ENCODE measurements at places on chromosomes 6 and 20.

GRCh38 chr6:69069881-69070280, 434.8 kb downstream of the ADGRB3 start:
- no peak for DNase-seq

DNA sequence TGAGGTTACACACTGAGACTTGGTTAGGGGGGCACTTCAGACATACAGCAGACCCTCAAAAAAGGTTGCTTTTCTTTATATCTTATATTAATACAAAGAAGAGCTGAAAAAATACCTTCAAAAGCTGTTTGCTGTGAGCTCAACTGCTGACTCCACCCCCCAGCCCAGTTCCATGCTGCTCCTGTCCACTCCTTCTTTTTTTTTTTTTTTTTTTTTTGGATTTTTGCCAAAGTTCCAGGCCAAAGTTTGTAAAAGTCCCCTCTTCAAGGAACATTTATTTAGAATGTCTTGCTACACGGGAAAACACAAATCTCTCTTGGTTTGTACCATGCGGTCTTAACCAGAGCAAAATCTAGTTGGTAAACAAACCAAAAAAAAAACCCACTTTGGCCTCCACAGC, 85.3 kb upstream of the AKAP12 start:
- DNase-seq, result no peak

DNA sequence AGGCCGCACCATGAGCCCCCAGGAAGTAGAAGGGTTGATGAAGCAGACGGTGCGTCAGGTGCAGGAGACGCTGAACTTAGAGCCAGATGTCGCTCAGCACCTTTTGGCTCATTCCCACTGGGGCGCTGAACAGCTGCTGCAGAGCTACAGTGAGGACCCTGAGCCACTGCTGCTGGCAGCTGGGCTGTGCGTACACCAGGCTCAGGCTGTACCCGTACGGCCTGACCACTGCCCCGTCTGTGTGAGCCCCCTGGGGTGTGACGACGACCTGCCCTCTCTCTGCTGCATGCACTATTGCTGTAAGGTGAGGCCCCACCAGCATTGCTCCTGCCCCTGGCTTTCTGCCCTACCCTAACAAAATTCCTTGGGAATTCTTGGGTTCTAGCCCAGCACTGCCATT, 13.1 kb downstream of the DNPH1 start:
- DNase-seq, result no peak

DNA sequence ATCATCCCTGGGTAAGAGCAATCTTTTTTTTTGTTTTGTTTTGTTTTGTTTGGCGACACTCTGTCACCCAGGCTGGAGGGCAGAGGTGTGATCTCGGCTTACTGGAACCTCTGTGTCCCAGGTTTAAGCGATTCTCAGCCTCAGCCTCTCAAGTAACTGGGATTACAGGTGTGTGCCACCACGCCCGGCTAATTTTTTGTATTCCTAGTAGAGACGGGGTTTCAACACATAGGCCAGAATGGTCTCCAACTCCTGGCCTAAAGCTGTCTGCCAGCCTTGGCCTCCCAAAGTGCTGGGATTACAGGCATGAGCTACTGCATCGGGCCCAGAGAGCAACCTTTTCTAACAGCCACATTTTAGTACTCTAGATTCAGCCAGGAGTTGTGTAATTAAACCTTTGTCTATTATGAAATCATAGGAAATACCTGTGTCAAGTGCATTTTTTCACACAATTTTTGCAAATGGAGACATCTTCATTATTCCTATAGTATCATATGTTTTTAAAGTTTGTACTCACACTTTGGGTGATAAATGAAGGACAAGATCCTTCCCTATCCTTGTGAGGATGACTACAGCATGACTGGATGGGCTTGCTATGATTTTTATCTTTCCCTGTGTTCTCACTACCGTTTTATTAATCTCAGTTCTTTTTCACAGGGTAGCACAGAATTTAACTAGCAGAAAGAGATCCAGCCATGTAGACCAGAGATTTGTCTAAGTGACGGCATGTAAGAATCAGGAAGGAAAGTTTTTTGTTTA, 82.6 kb downstream of the OR2B2 start:
- no peak for DNase-seq

- no peak for DNase-seq
These were observed 327.2 kb upstream of the ZFP64 start for GRCh38 chr20:52518735-52519134.

Measured in CD4-positive, alpha-beta T cell treated with Interleukin-21 for 1 hour (primary cell).